Neural crest cell (in vitro differentiated cells): ENCODE measurements at places on chromosomes 11 and 22.

DNA sequence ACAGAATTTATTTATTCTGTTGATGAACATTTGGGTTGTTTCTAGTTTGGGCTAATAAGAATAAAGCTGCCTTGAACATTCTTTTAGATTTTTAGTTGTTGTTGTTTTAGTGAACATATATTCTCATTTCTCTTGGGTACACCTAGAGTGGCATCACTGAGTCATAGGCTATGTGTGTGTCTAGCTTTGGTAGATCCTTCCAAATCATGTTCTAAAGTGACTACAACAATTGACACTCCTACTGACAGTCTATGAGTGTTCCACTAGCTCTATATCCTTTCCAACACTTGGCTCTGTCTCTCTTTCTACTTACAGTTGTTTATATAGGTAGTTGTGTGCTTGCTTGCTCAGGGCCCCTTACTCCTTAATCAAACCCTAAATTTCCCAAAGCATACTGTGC, 346.0 kb upstream of the NCAM1 start:
- no peak for DNase-seq

DNA sequence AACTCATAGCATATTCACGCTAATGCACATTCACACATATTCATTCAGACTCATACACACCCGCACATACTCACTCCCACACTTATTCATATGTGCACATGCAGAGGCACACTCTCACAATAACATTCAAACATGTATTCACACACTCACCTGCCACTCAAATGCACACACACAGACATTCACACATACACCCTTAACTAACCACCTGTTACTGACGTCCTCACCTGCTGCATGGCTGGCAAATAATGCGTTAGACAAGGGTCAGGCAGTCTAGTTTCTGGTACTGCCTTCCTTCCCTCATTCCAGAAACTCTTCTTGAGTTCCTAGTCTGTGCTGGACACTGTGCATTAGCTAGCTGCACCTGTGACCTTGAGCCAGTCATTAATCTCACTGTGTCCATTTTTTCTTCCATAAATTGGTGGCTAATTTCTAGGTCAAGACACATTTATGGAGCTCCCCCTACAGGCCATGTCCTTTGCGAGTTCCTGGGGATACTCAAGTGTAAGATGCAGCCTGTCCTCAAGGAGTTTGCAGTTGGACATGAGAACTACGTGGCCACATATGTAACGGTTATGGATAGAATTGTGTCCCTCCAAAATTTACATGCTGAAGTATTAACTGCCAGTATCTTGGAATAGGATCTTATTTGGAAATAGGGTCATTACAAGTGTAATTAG, 34.5 kb upstream of the SEZ6L start:
- DNase-seq, result no peak

GRCh38 chr11:133842730-133843129, 2.6 kb downstream of the SPATA19 start:
- DNase-seq, result no peak

DNA sequence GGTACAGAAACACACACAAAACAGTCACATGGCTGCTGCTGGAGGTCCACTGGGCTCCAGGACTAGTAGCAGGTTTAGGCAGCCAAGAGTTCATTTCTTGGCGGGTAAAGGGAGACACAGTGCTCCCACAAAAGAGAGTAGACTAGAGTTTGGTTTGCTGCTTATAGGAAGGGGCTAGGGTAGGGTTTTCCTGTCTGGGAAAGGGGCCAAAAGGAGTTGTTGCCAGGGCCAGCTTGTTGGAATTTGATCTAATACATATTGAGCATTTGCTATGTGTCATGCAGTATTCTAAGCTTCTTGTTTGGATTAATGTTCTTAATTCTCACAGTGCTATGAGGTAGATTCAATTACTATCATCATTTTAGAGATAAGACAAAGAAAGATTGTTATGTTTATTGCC, 195.1 kb upstream of the PLET1 start:
- DNase-seq, result no peak

GRCh38 chr11:85040166-85040565, 587.0 kb downstream of the DLG2 start:
- no peak for DNase-seq

- DNase-seq, result no peak
These were observed 33.2 kb downstream of the PPP2R1B start for GRCh38 chr11:111733016-111733415.

DNA sequence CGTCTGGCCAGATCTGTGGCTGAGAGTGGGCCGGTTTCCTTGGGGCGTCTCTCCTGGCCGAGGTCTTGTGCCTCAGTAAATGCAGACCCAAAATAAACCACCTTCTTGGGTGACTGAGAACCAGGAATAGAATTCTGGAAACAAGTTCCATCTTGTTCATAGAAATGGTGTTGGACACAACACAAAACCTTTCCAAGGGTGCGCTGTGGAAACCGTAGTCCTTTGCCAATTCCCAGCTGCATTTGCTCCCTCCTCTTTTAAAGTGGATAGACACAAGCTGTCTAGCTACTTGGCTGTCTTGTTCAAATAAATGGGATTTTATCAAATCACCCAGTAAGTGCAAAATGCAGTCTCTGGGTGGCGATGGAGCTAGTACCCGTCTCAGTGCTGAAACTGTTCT, 300.2 kb downstream of the SHANK2 start:
- DNase-seq, result no peak

DNA sequence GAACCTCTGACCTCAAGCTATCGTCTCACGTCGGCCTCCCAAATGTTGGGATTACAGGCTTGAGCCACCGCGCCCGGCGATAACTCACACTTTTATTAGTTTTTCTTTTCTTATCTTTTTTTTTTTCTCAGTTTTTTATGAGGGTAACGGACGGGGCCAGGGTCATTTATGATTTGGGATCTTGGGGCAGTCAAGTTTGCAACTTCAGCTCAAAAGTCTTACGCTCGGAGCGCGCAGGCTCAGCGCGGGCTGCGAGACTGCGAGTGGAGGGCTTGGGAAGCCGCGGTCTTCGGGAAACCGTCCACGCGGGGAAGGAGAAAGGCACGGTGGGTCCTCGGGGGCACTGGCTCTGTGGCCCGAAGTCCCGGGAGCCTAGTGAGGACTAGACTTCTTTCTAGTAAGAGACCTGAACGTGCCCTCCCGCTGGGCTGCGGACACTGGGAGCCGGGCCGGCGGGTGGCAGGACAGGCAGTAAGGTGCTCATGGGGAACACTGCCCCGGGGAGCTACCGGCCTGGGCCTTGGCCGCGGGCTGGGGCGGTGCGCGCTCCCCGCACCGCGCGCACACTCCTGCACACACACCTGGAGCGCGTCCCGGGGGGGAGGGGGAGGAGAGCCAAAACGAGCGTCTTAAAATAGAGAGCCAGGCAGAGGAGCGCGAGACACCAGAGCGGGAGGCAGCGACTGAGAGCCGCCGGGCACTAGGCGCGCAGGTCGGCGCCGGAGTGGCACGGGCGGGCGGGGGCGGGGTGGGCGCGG, 476 bp upstream of the BARX2 start:
- DNase-seq, result no peak

- DNase-seq, result no peak
These were observed 2.5 kb upstream of the IFITM10 start for GRCh38 chr11:1752907-1753228.

GRCh38 chr11:74670171-74670570, 61.1 kb downstream of the CHRDL2 start:
- DNase-seq, result no peak

- DNase-seq, result no peak
These were observed 38.9 kb downstream of the OR10A6 start for GRCh38 chr11:7892059-7892699.

DNA sequence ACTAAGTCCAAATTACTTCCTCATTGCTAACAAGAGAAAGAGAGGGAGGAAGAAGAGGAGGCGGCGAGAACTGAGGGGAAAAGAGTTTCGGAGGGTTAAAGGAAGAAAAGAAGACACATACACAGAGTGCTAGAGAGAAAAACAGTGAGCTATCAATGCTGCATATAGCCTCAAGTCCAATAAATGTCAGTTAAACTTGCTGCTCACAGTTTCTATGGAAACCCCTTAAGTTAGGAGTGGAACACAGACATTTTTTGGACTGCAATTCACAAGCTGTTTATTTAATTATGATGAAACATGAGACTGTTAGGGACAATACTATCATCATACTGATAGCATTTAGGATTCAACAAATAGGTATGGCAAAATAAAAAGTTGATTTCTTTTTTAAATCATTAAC, 1320.4 kb downstream of the LRRC4C start:
- DNase-seq, result no peak
